Stimulated activated naive B cell treated with anti-CD40 and anti-IgM and Interleukin-4, amounts not matched to agents 10 μg/mL and 1 μg/mL and 100 μg/mL, for 72 hours (primary cell): ENCODE measurements at places on chromosomes 12 and 14.

GRCh38 chr12:9646794-9647781 lies 22.4 kb upstream of the CLEC2D start:
- DNase-seq = no peak
- peaks cover 62% of the 10 kb centered on the region for H3K4me1 ChIP-seq
- H3K4me3 ChIP-seq = peak overlapping the region; percentile 92
- H3K27me3 ChIP-seq = no peaks in the 10 kb centered on the region
- H3K27ac ChIP-seq = peak overlapping the region; percentile 97

DNA sequence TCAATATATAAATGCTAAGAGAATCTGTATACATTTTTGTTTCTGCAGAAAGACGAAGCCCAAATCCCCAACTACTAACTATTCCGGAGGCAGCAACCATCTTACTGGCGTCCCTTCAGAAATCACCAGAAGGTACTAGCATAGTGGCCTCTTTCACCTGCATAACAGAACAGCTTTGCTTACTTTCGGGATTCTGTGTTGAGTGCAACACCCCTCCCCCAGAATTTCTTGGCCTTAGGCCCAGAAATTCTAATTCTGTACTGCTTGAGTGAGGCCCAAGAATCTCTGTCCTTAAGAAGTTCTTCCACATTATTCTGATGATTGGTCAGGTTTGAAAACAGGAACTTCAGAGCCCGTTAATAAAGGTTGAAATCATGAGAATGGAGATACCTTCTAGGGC lies 2.9 kb downstream of the SPX start:
- no peak overlapping the region for H3K27ac ChIP-seq
- no peaks in the 10 kb centered on the region for H3K36me3 ChIP-seq
- no peak overlapping the region for H3K4me3 ChIP-seq

DNA sequence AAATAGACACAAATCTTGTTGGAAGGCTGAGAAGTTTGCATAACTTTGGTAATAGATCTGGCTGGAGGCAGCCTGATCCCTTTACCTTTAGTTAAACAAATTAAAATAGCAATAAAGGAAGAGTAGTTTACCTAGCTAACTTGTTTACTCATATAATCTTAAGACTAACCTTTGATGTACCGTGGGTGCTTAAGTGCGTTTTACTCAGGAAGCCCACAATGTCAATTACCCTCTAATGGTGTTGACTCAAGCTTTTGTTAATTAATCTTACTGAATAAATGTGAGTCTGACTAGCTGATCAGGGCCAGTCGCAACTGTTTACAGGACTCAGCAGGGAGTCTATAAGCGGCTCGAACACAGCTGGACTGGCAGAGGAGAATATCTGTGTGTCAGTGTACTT lies 51.5 kb downstream of the FAR2 start:
- no peak for DNase-seq
- no peak overlapping the region for H3K4me3 ChIP-seq
- no peaks in the 10 kb centered on the region for H3K4me1 ChIP-seq

DNA sequence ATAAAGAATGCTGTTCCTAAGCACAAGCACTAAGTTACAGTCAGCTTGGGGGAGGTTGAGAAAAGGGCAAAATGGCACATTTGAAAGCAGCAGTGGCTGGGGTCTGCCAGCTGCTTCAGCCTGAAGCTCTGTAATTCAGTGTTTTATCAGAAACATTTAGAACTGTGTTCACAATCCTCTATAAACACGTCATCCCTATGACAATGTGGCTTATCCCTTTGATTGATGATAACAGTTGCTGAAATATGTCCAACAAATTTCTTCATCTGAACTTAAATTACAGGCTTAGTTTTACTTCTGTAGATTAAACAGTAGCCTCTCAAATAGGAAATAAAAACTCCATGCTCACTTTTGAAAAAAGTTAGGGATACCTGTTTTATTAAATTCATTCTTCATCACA lies 108.8 kb downstream of the VEZT start:
- H3K4me3 ChIP-seq = no peak overlapping the region
- H3K27ac ChIP-seq = no peak overlapping the region
- H3K36me3 ChIP-seq = no peaks in the 10 kb centered on the region
- no peaks in the 10 kb centered on the region for H3K4me1 ChIP-seq
- DNase-seq = no peak
